ENCODE measurements at places on chromosomes 5 and 9. TPM values are rescaled to one million over a fixed set of nuclear protein-coding genes. Genes with fewer than 3 reads are reported as not detected.

DNA sequence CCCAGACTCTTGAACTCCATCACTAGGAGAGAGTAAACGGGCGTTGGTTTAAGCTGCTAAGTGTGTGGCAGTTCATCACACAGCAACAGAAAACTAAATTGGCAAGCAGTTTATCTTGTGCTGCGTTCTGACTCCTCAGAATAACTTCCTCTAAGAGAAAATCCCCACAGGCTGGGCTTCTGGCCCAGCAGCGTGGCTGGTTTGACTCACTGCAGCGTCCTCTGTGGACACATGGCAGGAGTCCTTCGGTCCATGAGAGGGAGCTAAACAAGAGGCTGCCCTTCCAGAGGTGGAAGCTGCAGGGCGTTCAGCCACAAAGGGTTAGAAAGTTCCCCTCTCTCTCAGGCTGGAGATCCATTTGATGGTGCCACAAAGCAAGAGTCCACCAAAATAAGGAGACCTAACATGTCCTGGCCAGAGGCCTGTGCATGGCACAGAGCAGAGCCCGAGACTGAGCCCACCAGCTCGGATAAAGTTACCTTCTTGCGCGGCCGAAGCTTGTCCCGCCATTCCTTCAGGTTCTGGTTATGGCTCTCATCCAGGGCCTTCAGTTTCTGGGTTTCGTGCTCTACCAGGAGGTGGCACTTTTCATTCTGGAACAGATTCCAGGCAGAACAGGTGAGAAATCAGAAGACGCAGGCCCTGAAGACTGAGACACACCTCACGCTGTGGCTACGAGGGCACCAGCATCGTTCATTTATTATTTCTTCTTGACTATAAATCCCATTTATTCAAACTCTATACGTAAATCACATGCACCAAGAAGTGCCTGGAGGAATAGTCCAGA lies 46.2 kb upstream of the FBXW11 start:
- H3K36me3 ChIP-seq: peaks cover 95% of the 10 kb centered on the region
- no peaks in the 10 kb centered on the region for H3K27me3 ChIP-seq
- H3K4me3 ChIP-seq: no peak overlapping the region
- H3K27ac ChIP-seq: no peak overlapping the region
- H3K4me1 ChIP-seq: no peaks in the 10 kb centered on the region

DNA sequence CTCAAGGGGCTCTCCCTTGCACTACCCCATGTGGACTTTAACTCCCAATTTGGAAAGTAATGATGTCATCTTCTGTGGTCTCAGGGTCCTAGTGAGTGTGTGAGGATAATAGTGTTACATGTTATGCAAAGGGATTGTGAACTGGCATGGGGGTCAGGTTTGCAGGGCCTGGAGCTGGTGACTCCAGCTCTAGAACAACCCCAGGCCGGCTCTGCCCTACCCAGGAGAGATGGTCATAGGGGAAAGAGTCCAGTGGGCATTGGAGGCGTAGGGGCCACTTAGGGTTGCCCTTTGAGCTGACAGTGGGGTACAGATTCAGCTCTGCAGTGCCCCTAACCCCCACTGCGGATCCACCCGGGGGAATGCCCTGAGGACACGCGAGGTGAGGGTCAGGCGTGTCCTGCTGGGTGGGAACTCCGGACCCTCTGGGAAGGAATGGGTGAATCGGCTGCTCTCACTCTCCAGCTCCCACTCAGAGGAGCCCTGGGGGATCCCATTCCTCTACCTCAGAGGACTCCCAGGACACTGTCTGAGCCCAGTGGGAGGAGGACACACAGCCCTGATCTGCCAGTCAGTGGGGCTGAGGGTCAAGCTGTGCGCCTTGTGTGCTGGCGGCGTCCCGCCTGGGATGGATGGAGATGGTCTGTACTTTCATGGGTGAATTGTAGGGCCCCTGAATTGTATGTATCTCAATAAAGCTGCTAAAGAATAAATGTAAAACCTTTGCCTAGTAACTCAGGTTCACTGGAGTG lies 2.5 kb upstream of the NKD2 start:
- peak; percentile 17 for DNase-seq
- no peaks in the 10 kb centered on the region for H3K36me3 ChIP-seq
- H3K27ac ChIP-seq: no peak overlapping the region
- H3K4me3 ChIP-seq: no peak overlapping the region
- H3K4me1 ChIP-seq: peaks cover 40% of the 10 kb centered on the region
- peaks cover 6% of the 10 kb centered on the region for H3K27me3 ChIP-seq

DNA sequence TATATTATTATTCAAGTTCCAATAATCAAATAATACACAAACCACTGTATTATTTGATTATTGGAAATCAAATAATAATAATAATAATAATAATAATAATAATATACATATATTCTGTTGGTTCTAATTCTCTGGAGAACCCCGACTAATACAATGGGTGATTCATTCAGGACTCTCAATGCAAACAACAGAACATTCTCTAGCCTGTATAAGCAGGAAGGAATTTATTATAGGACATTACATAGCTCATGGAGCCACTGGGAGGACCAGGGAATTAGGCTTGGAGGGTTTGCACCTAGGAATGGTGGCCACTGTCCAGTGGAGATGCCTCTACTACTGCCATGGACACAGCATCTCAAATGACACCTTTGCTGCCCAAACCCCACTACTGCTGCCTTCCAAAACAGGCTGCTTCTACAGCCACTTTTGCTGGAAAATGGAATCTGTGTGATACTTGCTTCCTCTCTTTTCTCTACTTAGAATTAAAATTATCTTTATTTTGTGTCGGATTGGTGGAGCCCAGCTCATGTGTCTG lies 25.9 kb downstream of the PTGS1 start:
- DNase-seq: no peak
- no peak overlapping the region for H3K4me3 ChIP-seq
- H3K36me3 ChIP-seq: no peaks in the 10 kb centered on the region
- H3K4me1 ChIP-seq: no peaks in the 10 kb centered on the region
- H3K27me3 ChIP-seq: no peaks in the 10 kb centered on the region

DNA sequence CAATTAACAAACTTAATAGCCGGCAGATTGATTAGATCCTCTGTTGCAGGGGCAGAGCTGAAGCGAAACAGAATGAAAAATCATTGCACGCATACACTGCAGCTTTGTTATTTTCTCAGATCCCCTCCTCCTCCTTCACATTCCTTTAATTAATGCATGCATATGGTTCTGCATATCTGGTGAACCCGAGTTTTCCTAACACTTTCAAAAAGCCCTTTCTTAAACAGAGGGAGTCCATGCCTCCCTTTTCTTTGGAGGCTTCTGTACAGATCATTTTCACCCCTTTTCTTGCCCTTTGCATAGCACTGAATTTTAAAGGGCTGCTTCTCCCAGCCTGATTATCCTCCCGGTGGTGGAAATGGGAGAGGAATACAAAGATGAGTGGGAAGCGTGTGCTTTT lies 136.6 kb upstream of the TBCA start:
- H3K36me3 ChIP-seq: no peaks in the 10 kb centered on the region
- no peak overlapping the region for H3K4me3 ChIP-seq
- no peaks in the 10 kb centered on the region for H3K4me1 ChIP-seq
- H3K27me3 ChIP-seq: peaks cover 2% of the 10 kb centered on the region

- H3K4me3 ChIP-seq: no peak overlapping the region
- no peak for DNase-seq
- no peaks in the 10 kb centered on the region for H3K27me3 ChIP-seq
- no peaks in the 10 kb centered on the region for H3K36me3 ChIP-seq
These were observed 211.6 kb downstream of the DTWD2 start for GRCh38 chr5:118776755-118777154.

GRCh38 chr5:120400356-120400755 lies 63.7 kb upstream of the PRR16 start:
- no peak overlapping the region for H3K27ac ChIP-seq
- no peaks in the 10 kb centered on the region for H3K27me3 ChIP-seq
- DNase-seq: no peak
- H3K4me3 ChIP-seq: no peak overlapping the region
- H3K4me1 ChIP-seq: no peaks in the 10 kb centered on the region
- H3K36me3 ChIP-seq: no peaks in the 10 kb centered on the region

DNA sequence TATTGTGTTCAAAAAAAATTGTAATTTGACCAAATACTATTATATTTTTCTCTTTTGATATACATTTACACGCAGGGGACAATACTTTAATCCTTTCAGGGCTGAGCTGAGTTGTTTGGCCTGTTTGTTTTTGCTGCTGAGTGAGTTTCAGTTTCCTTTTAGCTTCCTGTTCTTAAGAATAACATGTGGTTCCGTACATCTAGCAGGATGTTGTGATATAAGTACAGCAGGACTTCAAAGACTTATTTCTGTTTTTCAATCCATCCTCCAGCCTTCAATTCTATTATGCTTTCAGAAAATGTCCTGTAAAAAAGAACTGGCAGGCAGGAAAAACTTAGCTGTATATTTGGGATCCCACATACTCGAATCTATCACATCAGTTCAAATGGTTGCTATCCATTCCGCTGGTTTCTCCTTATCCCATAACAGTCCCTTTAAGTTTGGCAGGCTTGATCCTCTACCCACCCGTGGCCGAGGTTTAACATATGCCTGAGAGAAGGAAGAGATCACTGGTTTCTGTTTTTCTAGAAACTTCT lies 1037.3 kb upstream of the ACO1 start:
- peaks cover 22% of the 10 kb centered on the region for H3K4me1 ChIP-seq
- no peaks in the 10 kb centered on the region for H3K27me3 ChIP-seq
- no peak overlapping the region for H3K4me3 ChIP-seq
- DNase-seq: no peak
- H3K36me3 ChIP-seq: no peaks in the 10 kb centered on the region

- H3K4me1 ChIP-seq: peaks cover 6% of the 10 kb centered on the region
- H3K27me3 ChIP-seq: no peaks in the 10 kb centered on the region
- no peaks in the 10 kb centered on the region for H3K36me3 ChIP-seq
- DNase-seq: no peak
- H3K27ac ChIP-seq: no peak overlapping the region
These were observed 54.7 kb downstream of the BARX1 start for GRCh38 chr9:93900436-93900819.

GRCh38 chr5:63963926-63964325 lies 1.7 kb upstream of the HTR1A start:
- no peak overlapping the region for H3K27ac ChIP-seq
- H3K36me3 ChIP-seq: no peaks in the 10 kb centered on the region
- H3K4me3 ChIP-seq: no peak overlapping the region

GRCh38 chr5:79898611-79899010 lies 92.5 kb downstream of the MTX3 start:
- no peak overlapping the region for H3K27ac ChIP-seq
- H3K27me3 ChIP-seq: no peaks in the 10 kb centered on the region
- H3K4me1 ChIP-seq: no peaks in the 10 kb centered on the region
- no peaks in the 10 kb centered on the region for H3K36me3 ChIP-seq

The SHOC1 gene
- not detected for total RNA-seq

DNA sequence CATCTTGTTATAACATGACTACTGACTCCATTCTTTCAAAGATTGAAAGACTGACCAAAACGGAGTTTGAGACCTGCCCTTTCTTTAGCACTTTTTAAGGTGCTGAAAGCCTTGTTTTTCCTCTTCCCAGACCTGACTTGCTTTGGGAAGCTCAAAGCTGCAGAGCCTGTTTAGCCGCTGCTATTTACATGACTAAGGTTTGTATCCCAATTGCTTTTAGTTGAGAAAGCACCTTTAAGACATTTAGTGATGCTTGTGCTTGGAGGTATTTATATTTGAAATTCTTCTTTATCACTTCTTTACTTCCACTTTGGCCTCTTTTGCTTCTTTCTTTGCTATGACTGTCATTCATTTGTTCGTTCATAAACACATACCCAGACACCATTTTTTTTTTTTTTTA lies 182.6 kb upstream of the ELL2 start:
- no peak overlapping the region for H3K27ac ChIP-seq
- H3K27me3 ChIP-seq: no peaks in the 10 kb centered on the region
- DNase-seq: no peak
- H3K36me3 ChIP-seq: no peaks in the 10 kb centered on the region
- H3K4me3 ChIP-seq: no peak overlapping the region

Data from T-cell (primary cell).